ENCODE measurements at places on chromosomes 5 and 9. TPM values are rescaled to one million over a fixed set of nuclear protein-coding genes. Genes with fewer than 3 reads are reported as not detected.

The MSX2 gene
- 29.5 TPM for total RNA-seq

GRCh38 chr5:81787474-81788242 lies 36.8 kb upstream of the SSBP2 start:
- peak; percentile 74 for DNase-seq

GRCh38 chr9:28082671-28083070 lies 509.4 kb upstream of the C9orf72 start:
- no peak for DNase-seq

The CMYA5 gene
- 33.4 TPM for total RNA-seq

The PITX1 gene
- 20.6 TPM for total RNA-seq

DNA sequence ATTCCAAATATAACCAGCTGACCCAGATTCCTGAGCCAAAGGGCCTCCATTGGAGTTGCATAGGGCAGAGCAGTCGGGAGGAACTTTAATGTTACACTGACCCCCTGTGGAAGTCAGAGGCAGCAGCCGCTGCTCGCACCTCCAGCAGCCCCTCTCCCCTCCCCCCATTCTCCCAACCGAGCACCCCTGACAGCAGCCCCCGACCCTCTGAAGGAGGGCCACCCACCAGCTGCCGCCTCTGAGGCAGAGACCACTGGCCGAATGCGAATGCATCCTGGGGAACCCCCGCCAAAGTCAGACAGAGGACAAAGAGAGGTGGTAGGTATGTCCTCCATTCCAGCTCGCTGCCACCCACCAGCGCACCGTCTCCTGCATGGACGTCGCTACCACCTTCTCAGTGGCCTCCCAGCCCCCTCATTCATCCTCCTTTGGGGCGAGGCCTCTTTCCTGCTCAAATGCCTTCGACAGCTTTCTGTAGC lies 231.0 kb downstream of the CDK5RAP2 start:
- no peak for DNase-seq

The BTNL9 gene
- total RNA-seq: 26.0 TPM

The ANKRD33B gene
- total RNA-seq: 3.3 TPM

DNA sequence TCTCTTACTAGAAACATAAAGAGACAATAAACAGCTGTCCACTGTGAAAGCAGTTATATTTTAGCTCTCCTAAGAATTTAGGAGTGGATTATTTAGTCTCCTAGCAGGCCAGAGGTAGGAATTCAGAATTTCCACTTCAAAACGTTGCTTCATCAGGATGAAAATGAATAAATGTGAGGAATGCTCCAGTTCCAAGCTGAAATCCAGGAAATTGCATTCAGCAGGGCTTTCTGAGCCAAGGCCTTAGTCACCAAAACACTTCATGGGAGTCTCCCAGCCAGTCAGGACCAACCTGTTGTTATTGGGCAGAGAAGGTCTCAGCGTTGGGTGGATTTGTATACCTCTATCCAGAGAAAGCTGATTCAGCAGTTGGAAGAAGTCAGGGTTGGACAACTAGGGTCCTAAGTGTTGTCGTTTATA lies 1040.3 kb downstream of the TLE1 start:
- no peak for DNase-seq

The POU5F2 gene
- 4.9 TPM for total RNA-seq

DNA sequence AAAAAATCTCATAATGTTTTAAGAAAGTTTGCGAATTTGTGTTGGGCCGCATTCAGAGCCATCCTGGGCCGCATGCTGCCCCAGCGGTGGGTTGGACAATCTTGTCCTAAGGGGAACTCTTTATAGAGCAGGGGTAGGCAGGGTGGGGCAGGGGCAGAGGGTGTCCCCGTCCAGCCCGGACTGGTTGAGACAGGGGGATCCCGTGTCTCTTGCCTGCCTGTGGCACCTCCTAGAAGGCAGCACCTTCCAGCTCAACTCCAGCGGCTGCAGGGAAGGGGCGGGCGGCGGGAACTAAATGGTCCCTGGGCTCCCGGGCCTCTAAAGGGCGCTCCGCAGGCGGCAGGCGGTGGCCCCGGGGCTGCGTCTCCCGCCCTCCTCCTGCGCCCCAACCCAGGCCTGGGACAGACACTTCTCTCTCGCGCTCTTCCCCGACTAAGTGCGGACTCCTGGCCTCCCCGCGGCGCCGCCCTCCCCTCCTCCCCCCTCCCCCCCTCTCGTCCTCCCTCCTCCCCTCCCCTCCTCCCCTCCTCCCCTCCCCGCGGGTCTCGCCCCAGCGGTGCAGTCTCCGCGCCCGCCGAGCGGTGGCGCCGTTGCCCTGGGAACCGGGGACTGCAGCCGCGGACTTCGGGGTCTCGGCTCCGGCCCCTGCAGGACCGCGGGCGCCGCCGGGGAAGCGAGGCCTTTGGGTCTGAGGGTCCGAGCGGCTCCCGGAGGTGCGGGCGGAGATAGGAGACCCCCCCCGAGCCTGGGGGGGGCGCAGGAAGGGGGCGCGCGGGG lies 132.6 kb downstream of the MRPL36 start:
- no peak for DNase-seq

GRCh38 chr9:69379270-69379982 lies 54.4 kb downstream of the ENTREP1 start:
- DNase-seq: no peak

- no peak for DNase-seq
Observed at GRCh38 chr5:176888865-176889165, 10.3 kb downstream of the HK3 start.

The CDKN2B-AS1 gene
- total RNA-seq: 1.5 TPM

The NEUROG1 gene
- not detected for total RNA-seq

- DNase-seq: no peak
Observed at GRCh38 chr9:72169178-72169577, 19.9 kb downstream of the GDA start.

- DNase-seq: no peak
Observed at GRCh38 chr9:16241231-16241630, 629.2 kb downstream of the BNC2 start.

GRCh38 chr5:151156507-151157420 lies 815 bp downstream of the ANXA6 start:
- no peak for DNase-seq

The CNTNAP3B gene
- 24.1 TPM for total RNA-seq

- DNase-seq: no peak
Observed at GRCh38 chr9:71648453-71648852, 119.9 kb downstream of the CEMIP2 start.

Data from ureter (tissue), 1 donor.